ENCODE measurements at places on chromosomes 6 and 20.

- no peak for DNase-seq
These were observed 906 bp upstream of the PDE10A start for GRCh38 chr6:165663736-165664558.

DNA sequence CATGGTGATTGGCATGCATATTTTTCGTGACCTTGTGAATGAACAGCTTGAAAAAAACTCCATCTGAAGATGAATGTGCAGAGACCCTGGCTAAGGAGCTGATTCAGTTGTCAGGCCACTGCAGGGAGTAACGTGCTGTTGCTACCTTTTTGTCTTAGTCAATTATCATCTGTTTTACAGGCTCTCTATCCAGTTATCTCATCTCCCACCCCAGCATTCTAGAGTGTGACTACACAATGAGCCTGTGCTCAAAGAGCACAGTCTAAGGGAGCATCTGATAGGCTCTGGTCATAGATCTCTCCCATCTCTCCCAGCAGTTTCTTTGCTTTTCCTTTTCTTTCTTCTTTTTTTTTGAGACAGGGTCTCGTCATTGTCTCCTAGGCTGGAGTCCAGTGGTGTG lies 45.5 kb downstream of the NDRG3 start:
- no peak for DNase-seq

- no peak for DNase-seq
These were observed 29.0 kb downstream of the ARMC2 start for GRCh38 chr6:108877046-108877751.

- DNase-seq = no peak
These were observed 23.8 kb upstream of the SAMHD1 start for GRCh38 chr20:36975099-36975818.

GRCh38 chr6:34679552-34680253 lies 16.9 kb downstream of the ILRUN start:
- DNase-seq = no peak

Measured in foreskin melanocyte (primary cell).